Activated CD4-positive, alpha-beta memory T cell treated with anti-CD3 and anti-CD28 coated beads, Interleukin-2, amount 10 ng/mL, durations not matched to agents 7 days and 5 days (primary cell): ENCODE measurements at places on chromosomes 1 and 21. TPM values are rescaled to one million over a fixed set of nuclear protein-coding genes. Genes with fewer than 3 reads are reported as not detected.

COP1 gene
- 38.8 TPM for total RNA-seq

ITLN2 gene
- not detected for total RNA-seq

DNA sequence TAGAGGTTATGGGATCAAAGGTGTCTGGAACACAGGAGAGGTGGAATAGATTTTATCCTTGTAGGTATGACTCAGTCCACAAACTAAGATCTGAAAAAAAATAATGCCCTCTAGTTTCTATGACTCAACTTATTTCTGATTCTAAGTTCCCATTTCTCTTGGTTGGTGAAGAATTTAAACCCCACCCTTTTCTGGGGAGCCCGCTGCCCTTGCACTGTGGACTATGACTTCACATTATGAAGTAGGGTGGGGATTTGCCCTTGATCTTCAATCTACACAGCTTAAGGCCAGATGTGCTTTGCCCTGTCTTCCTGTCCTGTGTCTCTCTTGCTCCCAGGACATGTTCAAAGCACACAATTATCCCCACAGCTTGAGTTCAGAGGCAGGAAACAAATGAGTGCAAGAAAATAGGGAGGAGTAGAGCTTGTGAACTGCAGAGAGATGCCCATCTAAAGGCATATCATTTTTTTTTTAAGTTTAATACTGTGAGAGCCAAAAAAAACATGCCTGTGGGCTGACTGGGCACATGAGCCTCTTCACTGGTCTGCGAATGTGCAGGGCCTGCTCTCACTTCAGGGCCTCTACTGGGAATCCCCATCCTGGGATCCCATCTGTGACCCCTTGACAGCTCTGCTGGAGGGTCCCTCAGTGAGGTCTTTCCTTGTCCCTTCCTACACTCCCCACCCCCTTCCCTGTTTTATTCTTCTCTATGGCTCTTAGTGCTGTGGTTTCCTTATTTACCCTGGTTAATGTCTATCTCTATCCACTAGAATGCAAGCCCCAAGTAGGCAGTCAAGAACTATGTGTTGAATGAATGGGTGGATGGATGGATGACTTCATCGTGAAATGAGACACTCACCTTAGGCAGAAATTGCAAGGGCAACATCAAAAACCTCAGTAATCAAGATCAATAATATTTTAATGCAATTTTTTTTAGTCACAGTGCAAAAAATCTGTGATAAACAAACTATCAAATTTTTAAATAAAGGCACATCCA is 61.5 kb downstream of the CD58 start:
- peak; percentile 65 for DNase-seq
- H3K27ac ChIP-seq, result peak overlapping the region; percentile 92
- no peak overlapping the region for H3K4me3 ChIP-seq
- H3K4me1 ChIP-seq, result peaks cover 84% of the 10 kb centered on the region
- peaks cover 37% of the 10 kb centered on the region for H3K36me3 ChIP-seq

GRCh38 chr1:12499539-12500240 is 118.3 kb downstream of the DHRS3 start:
- no peak overlapping the region for H3K4me3 ChIP-seq
- no peak overlapping the region for H3K27ac ChIP-seq

DNA sequence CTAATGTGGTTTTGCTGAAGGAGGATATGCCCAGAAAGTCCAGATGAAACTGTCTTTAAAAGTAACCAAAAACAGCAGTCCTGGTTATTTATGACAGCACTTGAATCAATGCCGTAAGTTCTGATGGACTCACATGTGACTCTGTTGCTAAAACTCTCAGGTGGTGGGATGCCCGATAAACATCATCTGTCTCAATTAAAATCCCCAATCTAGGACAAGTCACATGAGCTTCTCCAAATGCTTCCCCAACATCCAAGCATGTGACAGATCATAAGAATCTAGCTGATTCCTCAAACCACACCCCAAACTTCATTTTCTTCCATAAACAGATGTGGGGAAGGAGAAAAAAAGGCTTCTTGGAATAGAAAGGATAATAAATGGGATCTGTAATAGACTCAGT is 786 bp upstream of the CTSK start:
- no peak for DNase-seq
- no peak overlapping the region for H3K4me3 ChIP-seq
- H3K4me1 ChIP-seq, result peaks cover 12% of the 10 kb centered on the region
- no peaks in the 10 kb centered on the region for H3K27me3 ChIP-seq
- H3K36me3 ChIP-seq, result peaks cover 9% of the 10 kb centered on the region

DNA sequence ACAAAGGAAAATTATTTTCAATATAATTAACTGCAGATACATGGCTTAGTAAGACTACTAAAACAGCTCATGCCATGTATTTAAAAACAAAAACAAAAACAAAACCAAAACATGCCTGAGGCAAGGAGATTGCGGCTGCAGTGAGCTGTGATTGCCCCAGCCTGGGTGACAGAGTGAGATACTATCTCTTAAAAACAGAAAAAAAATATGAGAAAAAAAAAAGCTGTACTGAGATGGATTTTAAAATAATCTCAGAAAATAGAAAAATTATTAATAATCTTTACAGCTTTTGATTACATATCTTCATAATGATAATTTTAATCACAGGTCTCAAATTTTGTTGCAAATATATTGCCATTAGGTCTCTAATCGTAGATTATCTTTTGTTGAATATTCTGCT is 24.0 kb upstream of the LIN9 start:
- no peaks in the 10 kb centered on the region for H3K27me3 ChIP-seq
- peak overlapping the region; percentile 3 for H3K4me3 ChIP-seq
- DNase-seq, result peak; percentile 21
- no peak overlapping the region for H3K27ac ChIP-seq
- peaks cover 20% of the 10 kb centered on the region for H3K4me1 ChIP-seq

DNA sequence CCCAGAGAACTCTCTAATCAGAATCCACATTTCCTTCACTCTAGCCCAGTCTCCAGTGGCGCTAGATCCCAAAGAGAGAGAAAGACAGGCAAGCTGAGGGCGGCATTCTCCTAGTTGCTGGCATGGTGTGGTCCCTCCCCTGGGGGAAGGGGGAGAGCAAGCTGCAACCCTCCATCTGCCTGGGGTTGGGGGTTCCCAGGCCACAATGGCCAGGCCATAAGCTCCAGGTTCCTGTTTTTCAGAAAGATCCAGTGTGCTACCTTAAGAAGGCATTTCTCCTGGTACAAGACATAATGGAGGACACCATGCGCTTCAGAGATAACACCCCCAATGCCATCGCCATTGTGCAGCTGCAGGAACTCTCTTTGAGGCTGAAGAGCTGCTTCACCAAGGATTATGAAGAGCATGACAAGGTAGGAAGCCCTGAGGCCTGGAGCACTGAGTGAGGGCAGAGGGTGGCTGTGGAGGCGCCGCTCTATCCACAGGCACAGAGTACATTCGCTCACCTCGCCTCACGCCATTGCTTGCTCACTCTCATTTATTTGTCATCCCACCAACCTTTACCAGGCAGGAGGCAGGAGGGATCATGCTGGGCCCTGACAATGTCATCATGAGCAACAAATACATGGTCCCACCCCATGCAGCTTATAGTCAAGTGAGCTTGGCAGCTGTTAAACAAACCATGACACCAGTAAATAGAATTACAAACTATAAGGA is 6.6 kb downstream of the CSF1 start:
- H3K36me3 ChIP-seq, result peaks cover 83% of the 10 kb centered on the region
- H3K4me3 ChIP-seq, result no peak overlapping the region
- H3K4me1 ChIP-seq, result peaks cover 56% of the 10 kb centered on the region
- no peak for DNase-seq
- no peak overlapping the region for H3K27ac ChIP-seq

DNA sequence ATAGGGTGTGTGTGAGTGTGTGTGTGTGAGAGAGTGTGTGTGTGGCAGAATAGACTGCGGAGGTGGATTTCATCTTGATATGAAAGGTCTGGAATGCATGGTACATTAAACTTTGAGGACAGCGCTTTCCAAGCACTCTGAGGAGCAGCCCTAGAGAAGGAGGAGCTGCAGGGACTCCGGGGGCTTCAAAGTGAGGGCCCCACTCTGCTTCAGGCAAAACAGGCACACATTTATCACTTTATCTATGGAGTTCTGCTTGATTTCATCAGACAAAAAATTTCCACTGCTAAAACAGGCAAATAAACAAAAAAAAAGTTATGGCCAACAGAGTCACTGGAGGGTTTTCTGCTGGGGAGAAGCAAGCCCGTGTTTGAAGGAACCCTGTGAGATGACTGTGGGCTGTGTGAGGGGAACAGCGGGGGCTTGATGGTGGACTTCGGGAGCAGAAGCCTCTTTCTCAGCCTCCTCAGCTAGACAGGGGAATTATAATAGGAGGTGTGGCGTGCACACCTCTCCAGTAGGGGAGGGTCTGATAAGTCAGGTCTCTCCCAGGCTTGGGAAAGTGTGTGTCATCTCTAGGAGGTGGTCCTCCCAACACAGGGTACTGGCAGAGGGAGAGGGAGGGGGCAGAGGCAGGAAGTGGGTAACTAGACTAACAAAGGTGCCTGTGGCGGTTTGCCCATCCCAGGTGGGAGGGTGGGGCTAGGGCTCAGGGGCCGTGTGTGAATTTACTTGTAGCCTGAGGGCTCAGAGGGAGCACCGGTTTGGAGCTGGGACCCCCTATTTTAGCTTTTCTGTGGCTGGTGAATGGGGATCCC is 18.3 kb upstream of the HDAC1 start:
- H3K27ac ChIP-seq, result peak overlapping the region; percentile 83
- DNase-seq, result peak; percentile 81
- peaks cover 78% of the 10 kb centered on the region for H3K36me3 ChIP-seq
- no peaks in the 10 kb centered on the region for H3K27me3 ChIP-seq
- H3K4me1 ChIP-seq, result peaks cover 50% of the 10 kb centered on the region

- H3K36me3 ChIP-seq, result no peaks in the 10 kb centered on the region
- DNase-seq, result no peak
- H3K4me3 ChIP-seq, result no peak overlapping the region
- H3K27me3 ChIP-seq, result peaks cover 14% of the 10 kb centered on the region
- H3K4me1 ChIP-seq, result no peaks in the 10 kb centered on the region
- no peak overlapping the region for H3K27ac ChIP-seq
Observed at GRCh38 chr21:15592271-15592860, 137.4 kb upstream of the USP25 start.

- no peaks in the 10 kb centered on the region for H3K4me1 ChIP-seq
- H3K36me3 ChIP-seq, result no peaks in the 10 kb centered on the region
- no peak overlapping the region for H3K4me3 ChIP-seq
- H3K27ac ChIP-seq, result no peak overlapping the region
- no peak for DNase-seq
- H3K27me3 ChIP-seq, result no peaks in the 10 kb centered on the region
Observed at GRCh38 chr21:37904856-37905255, 11.4 kb downstream of the KCNJ6 start.
